ENCODE measurements at places on chromosomes 16 and 17.

GRCh38 chr17:40597556-40598300 is 32.5 kb upstream of the CCR7 start:
- no peak for DNase-seq

DNA sequence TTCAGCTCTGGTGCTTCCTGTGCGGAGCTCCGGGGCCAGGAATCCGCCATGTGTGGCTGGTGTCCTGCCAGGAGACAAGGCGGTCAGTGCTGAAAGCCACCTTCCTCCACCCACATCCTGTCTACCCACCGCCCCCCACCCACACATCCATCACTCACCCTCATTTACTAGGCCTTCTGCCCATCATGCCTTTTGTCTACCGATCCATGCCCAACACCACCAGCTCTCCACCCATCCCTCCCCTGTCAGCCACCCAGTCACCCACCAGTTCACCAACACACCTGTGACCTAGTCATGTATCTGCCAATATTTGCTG is 241.4 kb downstream of the KATNIP start:
- DNase-seq = no peak

DNA sequence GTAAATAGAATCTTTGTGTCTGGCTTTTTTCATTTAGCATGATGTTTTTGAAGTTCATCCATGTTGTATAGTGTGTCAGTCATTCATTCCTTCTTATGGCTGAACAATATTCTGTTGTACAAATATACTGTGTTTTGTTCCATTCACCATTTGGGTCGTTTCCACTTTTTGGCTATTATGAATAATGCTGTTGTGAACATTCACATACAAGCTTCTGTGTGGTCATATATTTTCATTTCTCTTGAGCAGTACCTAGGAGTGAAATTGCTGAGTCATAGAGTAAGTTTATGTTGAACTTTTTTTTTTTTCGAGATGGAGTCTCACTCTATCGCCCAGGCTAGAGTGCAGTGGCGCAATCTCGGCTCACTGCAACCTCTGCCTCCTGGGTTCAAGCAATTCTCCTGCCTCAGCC is 32.3 kb upstream of the TAOK1 start:
- no peak for DNase-seq

DNA sequence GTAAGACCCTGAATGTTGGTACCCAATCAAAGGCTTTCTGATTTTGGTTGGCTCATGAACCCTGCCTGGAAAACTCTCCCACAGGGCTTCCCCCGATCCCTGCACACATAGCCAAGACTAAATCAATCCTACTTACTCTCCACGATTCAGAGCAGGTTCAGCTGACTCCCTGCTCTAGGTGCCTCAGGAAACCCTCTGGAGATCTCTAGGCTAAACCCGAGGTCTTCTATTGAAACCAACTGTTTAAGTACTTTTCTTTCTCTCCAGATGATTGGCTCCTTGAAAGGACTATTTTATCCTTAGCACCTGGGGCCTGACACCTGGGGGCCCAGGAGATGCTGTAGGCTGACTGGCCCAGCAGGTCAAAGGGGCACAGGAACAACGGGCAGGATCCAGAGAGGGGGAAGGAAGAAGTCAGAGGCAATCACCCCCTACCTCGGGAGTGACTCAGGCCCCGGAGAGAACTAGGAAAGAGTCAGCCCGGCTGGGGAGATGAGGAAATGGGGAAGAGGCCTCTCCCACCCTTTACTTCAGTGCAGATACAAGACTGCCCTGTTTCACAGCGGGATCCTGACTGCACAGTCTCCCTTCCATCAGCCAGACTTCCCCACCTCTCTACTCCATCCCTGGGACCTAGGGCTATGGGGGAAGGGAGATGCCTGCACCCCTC is 2.0 kb downstream of the TBC1D10B start:
- DNase-seq = no peak

- no peak for DNase-seq
These were observed 153.9 kb upstream of the ZKSCAN2 start for GRCh38 chr16:25411396-25412081.

- DNase-seq = no peak
These were observed 476 bp upstream of the LPCAT2 start for GRCh38 chr16:55508271-55508921.

- DNase-seq = no peak
These were observed 2.4 kb upstream of the FBXL16 start for GRCh38 chr16:708019-708418.

DNA sequence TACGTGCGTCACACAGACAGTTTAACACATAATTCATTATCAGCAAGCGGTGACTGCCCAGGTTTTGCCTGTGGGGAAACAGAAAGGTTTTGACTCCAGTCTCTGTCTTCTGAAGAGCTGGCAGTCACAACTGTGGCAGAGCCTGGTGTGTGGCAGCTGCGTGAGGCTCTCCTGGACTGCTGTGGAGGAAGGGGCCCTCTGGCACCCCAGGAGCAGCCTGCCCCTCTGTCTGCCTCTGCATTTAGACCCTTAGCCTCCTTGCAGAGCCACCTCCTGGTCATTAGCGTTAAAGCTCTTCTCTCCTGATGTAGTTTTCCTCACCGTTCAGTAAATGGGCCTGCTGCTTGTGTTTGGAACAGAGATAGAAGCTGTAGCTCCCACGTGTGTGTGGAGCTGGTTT is 10.9 kb downstream of the RAB40C start:
- DNase-seq = no peak

- peak; percentile 90 for DNase-seq
These were observed 5.3 kb upstream of the HIC1 start for GRCh38 chr17:2049333-2050299.

DNA sequence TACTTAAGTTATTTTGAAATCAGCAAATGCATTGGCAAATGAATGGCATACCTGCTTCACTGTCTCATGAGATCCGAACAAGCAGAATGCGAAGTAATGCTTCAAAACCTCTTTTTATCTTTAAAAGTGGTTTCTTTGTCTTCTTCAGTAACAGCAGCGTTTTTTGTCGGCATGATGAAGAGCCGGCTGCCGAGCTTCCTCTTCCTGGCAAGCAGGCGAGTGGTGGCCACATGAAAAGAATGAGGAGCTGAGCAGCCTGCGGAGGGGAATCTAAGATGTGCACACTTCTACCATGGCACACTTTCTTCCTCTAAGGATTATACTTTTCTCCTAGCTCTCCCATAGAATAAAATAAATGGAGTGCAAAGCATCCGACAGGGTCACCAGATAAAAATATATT is 42.4 kb upstream of the AKTIP start:
- no peak for DNase-seq

- DNase-seq = no peak
These were observed 121.3 kb downstream of the METRNL start for GRCh38 chr17:83200751-83201150.

DNA sequence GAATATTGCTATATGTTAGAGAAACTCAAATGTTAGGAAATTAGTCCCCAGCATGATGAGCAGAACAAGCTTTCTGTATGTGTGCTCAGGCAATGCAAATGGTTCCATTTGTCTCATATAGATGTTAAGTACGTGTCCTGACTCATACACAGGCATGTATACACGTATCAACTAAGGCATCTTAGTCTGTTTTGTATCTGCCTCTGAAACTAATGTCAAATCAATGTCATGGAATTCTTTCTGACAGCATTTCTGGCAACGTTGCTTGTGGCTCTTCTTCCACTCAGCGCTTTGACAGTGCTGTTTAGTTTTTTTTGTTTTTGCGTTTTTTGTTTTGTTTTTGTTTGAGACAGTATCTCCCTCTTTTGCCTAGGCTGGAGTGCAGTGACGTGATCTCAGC is 111.9 kb downstream of the CNTNAP4 start:
- DNase-seq = no peak

GRCh38 chr16:56662357-56663354 is 4.9 kb downstream of the MT1F start:
- no peak for DNase-seq

GRCh38 chr17:57484081-57484666 is 227.9 kb downstream of the MSI2 start:
- no peak for DNase-seq

GRCh38 chr16:67914758-67915495 is 16.7 kb downstream of the CTRL start:
- DNase-seq = no peak

DNA sequence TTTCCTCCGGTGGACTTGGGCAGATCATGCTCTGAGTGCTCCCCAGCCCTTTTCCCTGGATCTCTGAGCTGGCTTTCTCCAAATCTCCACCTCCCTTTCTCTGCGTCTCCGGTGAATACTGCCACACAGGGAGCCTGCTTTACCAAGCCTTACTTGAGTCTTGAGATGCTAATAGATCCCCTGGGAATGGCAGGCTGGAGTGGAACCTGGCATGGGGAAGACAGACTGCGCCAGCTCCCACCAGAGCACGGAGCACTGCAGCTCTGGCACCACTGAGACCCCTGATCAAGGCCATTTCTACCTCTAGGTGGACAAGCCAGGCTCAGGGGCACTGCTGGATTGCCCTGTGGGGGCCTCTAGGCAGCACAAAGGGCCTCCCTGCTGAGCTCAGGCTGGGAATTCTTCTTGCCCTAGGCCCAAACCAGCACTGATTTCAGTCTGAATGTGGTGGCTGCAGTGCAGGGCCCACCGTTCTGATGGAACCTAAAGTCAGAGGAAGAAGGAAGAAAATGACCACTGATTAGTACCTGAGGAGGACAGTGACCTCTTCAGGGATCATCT is 74.3 kb upstream of the CRHR1 start:
- DNase-seq = no peak

GRCh38 chr16:79914961-79915720 is 314.6 kb upstream of the MAF start:
- DNase-seq = no peak

DNA sequence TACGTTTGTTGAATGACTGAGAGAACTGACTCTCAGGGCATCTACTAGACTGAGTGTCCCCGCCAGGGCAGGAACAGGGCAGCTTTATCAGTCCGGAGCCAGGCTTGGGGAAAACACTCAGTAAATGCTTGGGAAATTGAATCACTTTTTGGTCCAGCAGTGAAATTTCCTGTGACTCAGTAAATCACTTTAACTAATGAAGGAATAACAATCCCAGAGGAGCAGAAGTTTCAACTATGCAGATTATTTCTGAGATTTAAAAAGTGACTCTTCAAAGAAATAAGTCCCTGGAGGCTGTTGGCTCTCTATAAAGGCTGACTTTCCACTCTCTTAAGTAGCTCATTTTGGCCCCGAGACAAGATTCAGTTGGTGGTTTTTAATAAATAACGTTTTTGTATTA is 101.8 kb downstream of the FOXL1 start:
- DNase-seq = no peak

GRCh38 chr16:89472711-89473075 is 17.7 kb downstream of the ANKRD11 start:
- DNase-seq = no peak

DNA sequence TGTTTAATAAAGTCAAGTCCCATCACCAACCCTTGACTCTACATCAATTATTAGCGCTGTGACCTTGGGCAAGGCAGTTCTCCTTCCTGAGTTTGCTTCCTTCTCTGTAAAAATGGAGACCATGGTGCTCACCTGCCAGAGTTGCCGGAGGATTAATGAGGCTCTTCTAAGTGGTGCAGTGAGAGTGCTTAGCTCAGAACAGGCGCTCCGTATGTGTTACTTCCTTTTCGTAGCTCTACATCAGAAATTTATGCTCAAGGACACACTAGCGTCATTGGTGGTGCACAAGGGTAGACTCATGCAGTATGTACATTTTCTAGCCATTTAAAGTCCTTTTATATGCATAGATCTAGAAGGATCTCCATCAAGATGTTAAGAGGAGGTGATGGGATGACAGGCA is 17.4 kb upstream of the CMIP start:
- no peak for DNase-seq

DNA sequence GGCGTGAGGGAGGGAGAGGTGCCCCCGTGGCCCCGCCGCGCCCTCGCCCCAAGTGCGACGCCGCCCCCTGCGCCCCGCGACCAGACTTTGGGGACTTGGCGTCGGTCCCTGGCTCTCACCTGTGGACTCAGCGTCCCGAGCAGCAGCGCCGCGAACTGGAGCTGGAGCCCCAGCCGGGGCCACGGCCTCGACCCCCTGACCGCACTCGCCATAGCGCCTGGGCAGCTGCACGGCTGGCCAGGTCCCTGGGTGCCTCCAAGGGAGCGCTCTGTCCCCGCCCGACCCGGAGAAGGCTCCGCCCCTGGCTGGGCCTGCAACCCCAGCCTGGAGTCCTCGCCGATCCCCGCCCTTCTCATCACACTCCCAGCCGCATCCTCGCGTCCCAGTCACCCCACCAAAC is at the start of gene ERN2:
Gene ERN2, minus strand, starts transcription at position 247 of the 400 bp plus-strand sequence. Its CDS starts 35 bp downstream, at position 212.
- DNase-seq = no peak

DNA sequence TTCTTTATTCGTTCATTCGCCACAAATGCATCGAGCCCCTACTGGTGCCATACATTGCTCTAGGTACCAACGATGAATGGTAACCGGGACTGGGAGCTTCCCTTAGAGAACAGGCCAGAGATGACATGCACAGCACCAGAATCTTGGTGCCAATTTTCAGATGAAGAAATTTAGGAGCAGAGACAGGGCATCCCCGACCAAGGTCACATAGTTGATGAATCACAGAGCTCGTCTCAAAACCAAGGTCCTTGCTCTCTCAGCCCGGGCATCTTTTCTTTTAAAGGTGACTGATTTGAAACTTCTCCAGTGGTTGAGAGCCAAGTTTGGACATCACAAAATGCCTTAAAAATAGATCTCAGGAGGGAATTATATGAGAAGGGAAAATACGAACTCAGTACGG is 73.2 kb upstream of the C16orf82 start:
- DNase-seq = no peak

- no peak for DNase-seq
These were observed 20.5 kb downstream of the CFAP97D1 start for GRCh38 chr17:43800736-43801135.

DNA sequence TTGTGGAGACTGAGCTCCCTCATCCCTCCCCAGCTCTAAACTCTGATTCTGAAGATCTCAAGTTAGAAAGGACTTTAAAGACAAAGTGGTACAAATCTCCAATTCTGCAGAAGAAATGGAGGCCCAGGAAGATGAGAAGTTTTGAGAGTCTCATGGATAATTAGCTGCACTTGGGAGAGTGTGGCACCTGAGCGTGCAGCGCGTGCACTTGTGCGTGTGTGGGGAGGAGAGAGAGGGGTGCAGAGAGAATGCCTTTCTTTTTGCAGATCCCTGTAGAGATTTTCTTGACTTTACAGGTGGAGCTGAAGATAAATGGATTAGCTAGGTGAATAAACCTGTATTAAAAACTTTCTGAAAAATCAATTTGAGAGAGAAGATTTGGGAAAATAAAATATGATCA is 14.8 kb upstream of the AKTIP start:
- no peak for DNase-seq

GRCh38 chr16:29974291-29975133 is 844 bp downstream of the TAOK2 start:
- no peak for DNase-seq

GRCh38 chr17:66571745-66572144 is 263.2 kb upstream of the CACNG5 start:
- DNase-seq = no peak

DNA sequence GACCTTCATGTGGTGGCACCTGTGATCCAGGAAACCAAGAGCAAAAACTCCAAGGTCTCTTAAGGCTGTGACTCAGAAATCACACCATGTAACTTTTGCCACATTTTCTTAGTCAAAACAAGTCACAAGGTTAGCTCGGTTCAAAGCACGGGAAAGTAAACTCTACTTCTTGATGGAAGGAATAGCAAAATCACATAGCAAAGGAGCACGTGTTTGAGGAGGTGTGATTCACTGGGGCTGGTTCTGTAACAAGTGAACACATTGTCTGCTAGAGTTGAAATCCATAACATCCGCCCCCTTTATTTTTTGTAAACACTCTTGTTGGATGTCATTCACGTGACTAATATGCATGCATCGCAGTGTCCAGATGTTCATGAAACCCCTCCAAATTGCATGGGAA is 415.0 kb upstream of the MAF start:
- DNase-seq = no peak

Measured in activated T-helper 9 cell treated with anti-CD3 and anti-CD28 coated beads, Interleukin-2, amount 50 U/mL, for 16 hours (primary cell).